Nucleus accumbens (tissue), 56 donors: ENCODE measurements at places on chromosomes 5 and 9.

DNA sequence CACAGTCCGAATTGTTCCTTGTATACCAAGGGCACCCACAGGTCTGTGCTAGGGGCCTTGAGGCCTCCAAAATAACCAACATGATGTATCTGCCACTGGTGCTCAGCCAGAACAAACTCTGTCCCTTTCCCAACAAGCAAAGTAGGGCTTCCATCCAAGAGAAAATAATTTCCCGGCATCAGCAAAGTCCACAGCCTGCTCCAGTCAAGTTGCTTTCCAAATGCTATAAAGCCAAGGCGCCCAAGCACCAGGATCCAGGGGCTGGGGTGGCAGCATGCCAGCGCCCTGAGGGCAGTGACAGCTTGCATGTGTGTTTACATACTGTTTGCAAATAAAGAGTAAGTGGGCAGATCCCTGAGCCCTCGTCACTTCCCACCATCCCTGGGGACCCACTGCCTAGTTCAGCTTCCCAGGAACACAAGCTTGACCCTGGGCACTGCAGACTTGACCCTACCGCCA, 155.9 kb downstream of the ERCC6L2 start:
- no peak for DNase-seq

- no peak for DNase-seq
Observed at GRCh38 chr9:110114086-110114858, 93.7 kb downstream of the C9orf152 start.

- DNase-seq = no peak
Observed at GRCh38 chr5:80951366-80951765, 8.8 kb upstream of the RASGRF2 start.

GRCh38 chr9:133991964-133992779, at the start of gene VAV2:
Gene VAV2 (minus strand): TSS chr9:133992324. CDS start chr9:133992278, 46 bp downstream.
- DNase-seq = no peak

- DNase-seq = no peak
Observed at GRCh38 chr5:1362242-1363015, 17.5 kb upstream of the CLPTM1L start.

DNA sequence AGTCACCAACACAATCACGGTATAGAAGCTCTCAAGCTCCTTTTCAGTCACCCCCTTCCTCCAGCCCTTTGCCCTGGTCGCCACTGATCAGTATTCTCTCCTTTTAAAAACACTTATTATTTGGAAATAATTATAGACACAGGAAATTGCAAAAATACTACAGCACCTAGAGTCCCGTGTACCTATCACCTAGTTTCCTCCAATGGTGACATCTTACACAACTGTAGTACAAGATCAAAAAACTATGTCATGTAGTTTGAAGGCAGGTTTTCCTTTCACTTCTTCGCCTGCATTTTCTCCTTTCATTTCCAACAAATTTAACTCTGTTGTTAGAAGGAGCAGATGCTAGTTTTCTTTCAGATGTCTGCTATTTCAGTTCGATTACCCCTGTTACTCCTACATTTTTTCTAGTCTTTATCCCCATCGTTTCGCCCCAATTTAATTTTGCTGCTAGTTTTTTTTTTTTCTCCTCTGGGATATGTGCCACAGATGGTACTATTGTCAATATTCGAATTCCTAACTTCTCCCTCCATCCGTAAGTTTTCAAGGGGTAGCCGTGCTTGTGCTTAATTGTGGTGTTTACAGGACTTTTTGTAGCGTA, 612 bp upstream of the ATG10 start:
- DNase-seq = no peak

DNA sequence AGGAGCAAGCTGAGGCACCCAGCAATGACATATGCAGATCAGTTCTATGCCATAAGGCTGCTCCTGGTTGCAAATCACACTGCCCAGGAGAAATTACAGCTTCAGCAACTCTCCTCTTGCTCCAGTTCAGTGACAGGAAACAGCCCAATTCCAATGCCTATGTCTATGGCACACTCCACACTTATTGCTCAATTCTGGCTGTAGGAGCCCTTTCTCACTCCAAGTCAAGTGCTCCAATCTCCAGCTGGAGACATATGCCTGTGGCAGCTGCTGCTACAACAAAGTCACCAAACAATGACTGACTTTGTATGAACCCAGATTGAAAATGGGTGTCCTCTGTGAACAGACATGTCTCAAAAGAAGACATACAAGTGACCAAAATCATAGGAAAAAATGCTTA, 31.8 kb upstream of the PLCXD3 start:
- DNase-seq = no peak
